ENCODE measurements at places on chromosomes 13 and 19.

GRCh38 chr13:25062479-25062878 lies 33.5 kb upstream of the PABPC3 start:
- no peak for DNase-seq

- DNase-seq: no peak
These were observed 2.5 kb downstream of the LYL1 start for GRCh38 chr19:13100031-13100588.

GRCh38 chr13:26707122-26708006 lies 53.2 kb downstream of the GPR12 start:
- peak; percentile 79 for DNase-seq

DNA sequence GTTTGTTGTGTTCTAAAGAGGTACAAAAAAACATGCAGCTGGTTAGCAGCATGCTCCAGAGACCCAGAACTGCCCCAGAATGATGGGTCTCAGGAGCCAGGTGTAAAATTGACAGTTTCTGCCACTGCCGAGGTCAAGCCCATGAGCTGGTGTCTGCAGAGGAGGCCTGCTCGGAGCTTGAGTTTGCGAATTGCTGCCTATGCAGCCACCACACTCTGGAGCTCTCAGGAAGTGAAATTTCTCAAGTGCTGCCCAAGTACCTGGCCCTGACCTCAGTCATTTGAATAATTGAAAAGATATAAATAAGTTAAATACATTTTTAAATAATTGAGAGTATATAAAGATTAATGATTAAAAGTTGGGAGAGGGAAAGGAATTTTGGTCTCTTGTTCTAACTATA lies 66.4 kb downstream of the ZAR1L start:
- DNase-seq: no peak

- no peak for DNase-seq
These were observed at the start of gene NKG7 for GRCh38 chr19:51372649-51373504. TSS of gene NKG7 (minus strand) at chr19:51372654. CDS start at chr19:51372535, 119 bp downstream.

GRCh38 chr19:41930926-41931592 lies 2.8 kb upstream of the ERFL start:
- DNase-seq: no peak

DNA sequence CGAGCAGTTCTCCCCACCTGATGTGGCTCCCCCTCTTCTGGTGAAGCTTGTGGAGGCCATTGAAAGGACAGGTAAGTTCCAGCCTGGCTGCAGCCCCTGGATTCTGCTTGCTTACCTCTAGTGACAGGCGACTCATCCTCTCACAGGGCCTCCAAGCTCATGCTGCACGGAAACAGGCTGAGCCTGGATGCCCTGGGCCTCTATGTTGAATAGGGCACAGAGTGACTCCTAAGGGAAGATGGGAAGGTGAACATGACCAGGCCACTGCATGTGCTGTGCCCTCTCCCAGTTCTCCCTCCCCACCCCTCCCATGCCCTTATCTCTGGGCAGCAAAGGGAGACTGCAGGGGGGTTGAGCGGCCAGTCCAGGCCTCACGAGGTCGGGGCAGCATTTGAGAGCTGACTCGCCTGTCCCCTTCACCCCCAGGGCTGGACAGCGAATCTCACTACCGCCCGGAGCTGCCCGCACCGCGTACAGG lies 7.6 kb downstream of the PIK3R2 start:
- DNase-seq: peak; percentile 17

GRCh38 chr13:103097366-103097928 lies 31.2 kb upstream of the SLC10A2 start:
- DNase-seq: no peak

- DNase-seq: no peak
These were observed 7.4 kb downstream of the BRD4 start for GRCh38 chr19:15324791-15325519.

DNA sequence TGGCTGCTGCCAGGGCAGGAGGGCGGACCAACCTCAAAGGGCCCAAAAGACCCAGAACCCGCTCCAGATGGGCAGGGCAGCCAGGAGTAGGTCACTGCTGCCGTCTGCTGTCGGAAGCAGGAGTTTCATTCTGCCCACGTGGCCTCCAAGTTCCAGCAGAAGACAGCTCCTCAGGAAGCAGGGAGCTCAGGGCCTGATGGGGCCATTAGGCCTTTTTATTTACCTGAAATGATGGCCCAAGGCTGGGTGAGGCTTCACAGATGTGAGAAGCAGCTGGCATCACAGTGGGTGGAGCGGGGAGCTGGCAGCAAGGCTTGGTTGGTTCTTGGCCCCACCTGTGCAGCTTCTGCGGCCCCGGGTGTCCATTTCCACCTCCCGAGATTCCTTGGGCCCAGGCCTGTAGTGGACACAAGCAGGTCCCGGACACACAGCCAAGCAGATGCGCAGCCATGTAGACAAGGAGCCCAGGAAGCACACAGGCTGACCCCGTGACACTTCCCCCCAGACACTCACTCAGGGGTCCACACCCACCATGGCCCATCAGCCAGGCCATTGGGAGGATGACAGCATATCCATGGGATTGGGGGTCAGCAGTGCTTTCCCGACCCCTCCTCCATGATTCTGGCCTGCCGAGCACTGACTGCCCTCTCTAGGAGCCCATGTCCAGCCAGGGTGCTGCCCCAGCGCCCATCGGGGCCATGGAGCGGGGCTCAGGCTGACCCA lies 26.4 kb downstream of the C13orf46 start:
- peak; percentile 19 for DNase-seq

- no peak for DNase-seq
These were observed 14.1 kb downstream of the PNPLA6 start for GRCh38 chr19:7549429-7550148.

- peak; percentile 82 for DNase-seq
These were observed 1.8 kb downstream of the FGF14 start for GRCh38 chr13:102399791-102400674.

- no peak for DNase-seq
These were observed 13.1 kb downstream of the ATP11A start for GRCh38 chr13:112702986-112703379.

DNA sequence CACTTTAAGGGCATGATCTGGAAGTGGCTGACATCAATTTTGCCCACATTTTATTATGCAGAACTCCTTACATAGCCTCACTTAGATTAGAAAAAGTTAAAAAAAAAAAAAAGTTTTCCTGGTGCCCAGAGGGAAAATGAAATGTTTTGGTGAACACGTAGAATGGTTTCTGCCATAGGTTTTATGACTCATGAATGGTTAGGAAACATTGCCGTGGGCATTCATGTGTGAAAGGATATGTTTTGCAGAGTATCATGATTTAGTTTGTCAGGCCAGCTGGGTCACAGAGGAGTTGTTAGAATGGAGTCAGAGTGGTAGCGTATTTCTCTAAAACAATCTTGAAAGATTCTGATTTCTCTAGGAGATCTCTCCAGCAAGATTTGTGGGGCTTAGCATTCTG lies 133.8 kb downstream of the MRPL57 start:
- DNase-seq: no peak

DNA sequence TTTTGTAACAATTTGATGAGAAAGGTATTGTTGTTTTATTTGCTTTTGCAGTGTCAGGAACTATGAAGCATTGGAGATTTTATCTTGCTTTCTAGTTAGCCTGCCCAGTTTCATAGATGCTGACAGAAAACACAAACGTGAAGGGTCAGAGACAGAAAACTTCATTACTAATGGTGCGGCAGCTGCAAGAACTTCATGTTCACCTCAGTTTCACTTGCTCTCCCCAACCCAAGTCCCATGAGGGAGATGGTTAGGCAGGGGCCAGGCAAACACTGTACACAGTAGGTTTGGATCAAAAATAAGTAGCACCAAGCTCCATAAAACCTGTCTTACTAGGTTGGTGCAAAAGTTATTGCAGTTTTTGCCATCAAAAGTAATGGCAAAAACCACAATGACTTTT lies 550.2 kb upstream of the MIR17HG start:
- no peak for DNase-seq

DNA sequence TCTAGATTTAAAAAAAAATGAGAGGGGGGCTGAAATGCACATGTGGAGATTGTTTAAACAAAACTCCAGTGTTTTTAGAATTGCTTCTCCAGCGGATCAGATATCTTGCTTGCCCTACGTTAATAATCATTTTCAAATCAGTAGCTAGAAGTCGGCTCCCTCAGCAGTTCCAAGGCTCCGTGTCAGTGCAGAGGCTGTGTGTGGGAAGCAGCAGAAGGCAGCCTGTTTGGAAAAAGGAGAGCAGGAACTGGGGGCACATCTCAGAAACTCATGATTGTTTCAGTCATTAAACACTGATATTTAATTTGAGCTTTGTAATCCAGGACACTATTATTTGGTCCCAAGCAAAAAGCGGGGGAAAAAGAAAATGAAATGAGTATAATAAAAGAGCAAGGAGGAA lies 50.9 kb downstream of the SOX21 start:
- no peak for DNase-seq

- DNase-seq: no peak
These were observed 113.2 kb downstream of the KCNRG start for GRCh38 chr13:50128428-50128931.

DNA sequence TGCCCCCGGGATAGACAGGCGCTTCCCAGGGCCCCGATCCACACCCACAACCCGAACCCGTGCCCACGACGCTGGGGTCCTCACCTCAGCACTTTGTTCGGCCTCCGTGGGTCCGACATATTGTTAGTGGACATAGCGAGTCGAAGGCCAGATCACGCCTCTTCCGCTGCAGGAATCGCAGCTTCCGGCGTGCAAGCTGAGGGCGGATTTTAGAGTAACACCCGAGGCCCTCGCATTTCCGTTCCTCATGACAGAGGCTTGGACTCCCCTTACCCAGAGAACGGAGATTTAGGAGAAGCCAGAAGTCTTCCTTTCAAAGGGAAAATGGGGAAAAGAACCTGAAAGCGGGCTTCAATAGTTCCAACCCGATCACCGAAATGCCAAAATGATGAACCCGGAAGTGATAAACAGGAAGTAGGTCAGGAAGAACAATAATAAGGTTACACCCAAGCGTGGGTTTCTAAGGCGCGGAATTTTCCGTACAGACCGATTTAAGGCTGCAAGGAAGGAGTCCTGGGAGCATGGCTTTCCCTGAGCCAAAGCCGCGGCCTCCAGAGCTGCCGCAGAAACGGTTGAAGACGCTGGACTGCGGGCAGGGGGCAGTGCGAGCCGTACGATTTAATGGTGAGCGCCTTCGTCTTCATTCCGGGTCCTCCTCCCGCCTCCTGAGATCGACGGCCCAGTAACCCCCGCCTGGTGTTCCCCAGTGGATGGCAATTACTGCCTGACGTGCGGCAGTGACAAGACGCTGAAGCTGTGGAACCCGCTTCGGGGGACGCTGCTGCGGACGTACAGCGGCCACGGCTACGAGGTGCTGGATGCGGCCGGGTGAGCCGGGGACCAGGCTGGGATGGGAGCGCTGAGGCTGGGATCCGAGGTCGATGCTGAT lies 2.9 kb downstream of the WDR83 start:
- peak; percentile 88 for DNase-seq

DNA sequence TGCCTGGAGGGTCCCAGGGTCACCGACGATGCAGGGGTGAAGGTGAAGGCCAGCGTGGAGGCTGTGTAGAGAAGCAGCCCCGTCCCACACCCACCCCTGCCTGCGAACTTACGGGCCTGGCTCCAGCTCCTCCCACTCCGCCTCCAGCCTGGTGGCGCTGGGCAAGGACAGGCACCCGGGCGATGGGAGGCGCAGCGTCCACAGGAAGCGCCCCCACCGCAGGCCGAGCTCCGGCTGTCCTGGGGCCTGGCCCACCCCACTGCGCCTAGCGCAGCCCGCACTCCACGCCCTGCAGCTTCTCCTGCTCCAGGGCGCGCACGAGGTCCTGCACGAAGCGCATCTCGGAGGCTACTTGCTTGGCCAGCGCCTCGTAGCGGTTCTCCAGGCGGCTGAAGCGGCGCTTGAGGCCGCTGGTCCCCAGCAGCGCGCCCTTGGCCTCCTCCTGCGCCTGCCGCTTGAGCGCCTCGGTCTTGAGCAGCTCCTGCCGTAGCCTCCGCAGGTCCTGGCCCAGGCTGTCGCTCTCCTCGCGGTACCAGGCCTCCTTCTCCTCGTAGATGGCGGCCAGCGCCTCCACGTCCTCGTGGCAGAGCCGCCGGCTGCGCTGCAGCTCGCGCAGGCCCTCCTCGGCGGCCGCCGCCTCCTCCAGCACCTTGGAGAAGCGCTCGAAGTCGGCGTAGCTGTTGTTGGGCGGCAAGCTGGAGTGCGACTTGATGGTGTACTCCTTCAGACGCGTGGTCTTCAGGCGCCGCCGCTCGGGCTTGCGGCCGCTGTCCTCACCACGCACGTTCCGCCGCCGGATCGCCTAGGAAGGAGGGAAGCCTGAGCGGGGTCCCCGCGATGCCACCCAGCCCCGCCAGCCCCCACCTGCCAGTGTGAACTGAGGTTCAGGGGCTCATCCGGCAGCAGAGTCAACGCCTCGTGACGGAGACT lies 11.8 kb downstream of the DAPK3 start:
- no peak for DNase-seq

GRCh38 chr13:81224209-81224833 lies 883.4 kb upstream of the SPRY2 start:
- DNase-seq: no peak

- no peak for DNase-seq
These were observed 3.8 kb upstream of the CCDC124 start for GRCh38 chr19:17929056-17929455.

DNA sequence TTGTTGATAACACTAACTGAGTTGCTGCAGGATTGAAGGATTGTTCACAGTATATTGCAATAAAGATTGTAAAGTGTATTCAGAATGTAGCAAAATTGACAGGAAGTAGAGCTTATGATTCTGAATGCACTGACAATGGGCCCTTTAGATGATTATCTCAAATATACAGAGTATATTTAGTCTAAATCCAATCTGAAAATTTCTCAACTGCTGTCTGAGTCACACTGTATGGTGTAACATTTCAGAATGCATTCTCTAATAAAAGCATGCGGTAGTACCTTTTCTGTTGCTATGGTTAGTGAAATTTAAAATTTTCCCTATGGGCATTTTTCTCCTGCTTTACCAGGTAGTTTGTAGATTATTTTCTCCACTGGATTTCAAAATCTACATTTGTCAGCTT lies 365.2 kb downstream of the PCDH17 start:
- DNase-seq: no peak

DNA sequence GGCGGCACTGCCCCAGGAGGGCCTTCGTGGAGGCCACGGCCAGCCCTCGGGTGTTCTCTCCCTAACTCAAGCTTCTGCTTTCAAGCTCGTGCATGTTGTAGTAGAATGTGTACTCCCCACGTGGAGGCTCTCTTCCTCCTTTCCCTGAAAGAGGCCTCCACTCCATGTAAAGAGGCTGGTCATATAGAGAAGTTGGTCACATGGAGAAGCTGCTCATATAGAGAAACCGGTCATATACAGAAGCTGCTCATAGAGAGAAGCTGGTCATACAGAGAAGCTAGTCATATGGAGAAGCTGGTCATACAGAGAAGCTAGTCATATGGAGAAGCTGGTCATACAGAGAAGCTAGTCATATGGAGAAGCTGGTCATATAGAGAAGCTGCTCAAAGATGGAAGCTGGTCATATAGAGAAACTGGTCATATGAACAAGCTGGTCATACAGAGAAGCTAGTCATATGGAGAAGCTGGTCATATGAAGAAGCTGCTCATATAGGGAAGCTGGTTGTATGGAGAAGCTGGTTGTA lies 152.5 kb downstream of the COL4A1 start:
- no peak for DNase-seq

- DNase-seq: no peak
These were observed 14.8 kb downstream of the RCBTB2 start for GRCh38 chr13:48518083-48518482.

GRCh38 chr19:45809643-45810159 lies 5.4 kb downstream of the RSPH6A start:
- peak; percentile 19 for DNase-seq

- DNase-seq: no peak
These were observed 4.2 kb downstream of the POU4F1 start for GRCh38 chr13:78598966-78599644.

- DNase-seq: no peak
These were observed 684.1 kb downstream of the DIAPH3 start for GRCh38 chr13:59479629-59480028.

- no peak for DNase-seq
These were observed 124.9 kb downstream of the KCNRG start for GRCh38 chr13:50140153-50140552.

- DNase-seq: no peak
These were observed 25.3 kb upstream of the CEACAM20 start for GRCh38 chr19:44554641-44555246.

Data from G401 (cell line).